ENCODE measurements at places on chromosomes 7 and 10.

DNA sequence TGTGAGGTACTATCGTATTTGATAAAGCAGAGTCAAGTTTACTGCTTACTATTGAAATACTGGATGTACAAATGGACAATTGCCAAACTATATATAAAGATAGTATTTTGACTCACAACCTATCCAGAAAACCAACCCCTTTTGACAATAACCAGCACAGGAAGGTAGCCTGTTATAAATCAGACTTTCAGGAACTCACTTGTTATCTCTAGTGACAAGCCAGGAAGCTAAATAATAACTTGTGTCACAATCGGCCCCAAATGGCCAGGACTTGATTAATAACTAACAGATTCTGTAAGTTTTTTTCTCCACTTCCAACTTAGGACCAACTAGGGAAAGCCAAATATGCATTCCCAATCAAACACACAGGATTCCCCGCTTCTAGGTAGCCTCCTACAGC, 38.8 kb upstream of the SLC35G1 start:
- no peak for DNase-seq

DNA sequence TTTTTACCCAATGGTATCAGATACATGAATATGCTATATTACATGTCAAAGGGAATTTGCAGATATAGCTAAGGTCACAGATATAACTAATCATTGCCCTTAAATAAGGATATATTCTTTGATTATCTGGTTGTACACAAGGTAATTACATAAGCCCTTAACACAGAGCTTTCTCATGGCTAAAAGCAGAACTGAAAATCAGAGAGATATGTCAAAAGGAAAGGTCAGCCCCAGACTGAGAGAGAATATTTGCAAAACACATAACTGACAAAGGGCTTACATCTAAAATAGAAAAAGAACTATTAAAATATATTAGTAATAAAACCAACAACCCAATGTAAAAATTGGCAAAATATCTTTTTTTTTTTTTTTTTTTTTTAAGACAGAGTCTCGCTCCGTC, 1029.5 kb upstream of the LRRN3 start:
- DNase-seq, result no peak

DNA sequence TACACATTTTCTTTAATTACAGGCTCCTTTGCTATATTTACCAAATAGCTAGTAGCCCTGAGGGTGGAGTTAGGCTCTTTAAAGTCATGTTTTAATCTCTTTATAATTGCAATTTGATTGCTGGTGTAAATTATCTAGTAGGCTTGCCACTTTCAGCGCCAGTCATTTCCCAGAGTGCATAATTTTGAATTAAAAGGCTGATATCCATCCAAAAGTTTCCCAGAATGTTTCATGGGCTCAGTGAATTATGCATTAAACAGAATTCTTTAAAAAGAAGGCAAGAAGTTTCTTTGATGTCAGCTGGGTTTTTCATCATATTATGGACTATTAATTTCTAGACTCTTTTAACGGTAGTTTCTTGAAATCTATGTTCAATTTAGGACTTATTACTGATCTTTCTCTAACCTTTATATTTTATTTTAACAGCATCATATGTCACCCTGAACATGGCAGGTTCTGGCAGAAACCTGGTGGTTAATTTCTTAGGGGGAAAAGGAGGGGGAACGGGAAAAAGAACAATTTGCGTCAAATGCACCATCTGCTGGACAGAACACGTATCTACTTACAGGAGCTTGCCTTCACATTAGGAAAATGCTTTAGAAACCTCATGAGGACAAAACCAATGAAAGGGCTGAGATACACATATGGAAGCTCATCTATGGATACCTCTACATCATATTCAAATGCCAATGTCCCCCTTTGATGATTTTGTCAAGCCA, 171.1 kb downstream of the GRM3 start:
- DNase-seq, result no peak

DNA sequence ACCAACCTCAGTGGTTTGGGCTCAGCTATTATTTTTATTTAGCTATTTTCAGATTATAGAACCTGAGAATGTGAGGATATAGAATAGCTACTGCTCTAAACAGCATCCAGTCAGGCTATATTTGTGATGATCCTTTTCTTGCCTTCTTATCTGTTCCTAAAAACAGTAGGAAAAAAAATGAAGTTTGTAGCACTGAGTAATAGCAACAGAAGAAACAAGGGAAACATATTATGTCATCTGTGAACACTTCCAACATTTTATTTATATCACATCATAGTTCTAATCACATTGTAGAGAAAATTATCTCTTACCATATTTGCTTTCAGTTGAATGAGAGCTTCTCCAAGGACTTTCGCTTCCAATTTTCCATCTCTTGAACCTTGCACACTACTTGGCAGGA, 229.6 kb upstream of the PTPRZ1 start:
- DNase-seq, result no peak

GRCh38 chr7:5557920-5558401, 134.3 kb upstream of the TNRC18 start:
- no peak for DNase-seq

GRCh38 chr10:16195178-16195769, 241.5 kb upstream of the PTER start:
- DNase-seq, result no peak

GRCh38 chr7:107009846-107010203, 34.7 kb upstream of the PRKAR2B start:
- DNase-seq, result no peak

- DNase-seq, result no peak
Observed at GRCh38 chr7:98051118-98051744, 55.4 kb upstream of the LMTK2 start.

DNA sequence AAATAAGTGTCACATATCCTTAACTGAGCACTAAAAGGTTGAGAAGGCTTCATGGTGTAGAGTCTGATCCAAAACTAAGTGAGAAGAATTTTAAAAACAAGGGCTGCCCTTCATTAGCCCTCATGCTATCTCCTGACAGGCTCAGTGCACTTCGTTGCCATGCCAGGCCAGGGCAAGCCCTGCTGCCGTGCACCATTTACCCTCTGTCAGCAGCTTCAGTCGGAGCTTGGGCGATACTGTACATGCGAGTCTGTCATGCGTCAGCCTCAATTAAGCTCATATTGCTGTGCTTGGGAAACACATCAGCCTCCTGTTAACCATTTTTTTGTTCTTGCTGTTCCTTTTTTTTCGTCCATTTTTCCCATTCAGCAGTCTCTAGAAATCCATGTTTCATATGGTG, 166.6 kb downstream of the VTI1A start:
- no peak for DNase-seq

DNA sequence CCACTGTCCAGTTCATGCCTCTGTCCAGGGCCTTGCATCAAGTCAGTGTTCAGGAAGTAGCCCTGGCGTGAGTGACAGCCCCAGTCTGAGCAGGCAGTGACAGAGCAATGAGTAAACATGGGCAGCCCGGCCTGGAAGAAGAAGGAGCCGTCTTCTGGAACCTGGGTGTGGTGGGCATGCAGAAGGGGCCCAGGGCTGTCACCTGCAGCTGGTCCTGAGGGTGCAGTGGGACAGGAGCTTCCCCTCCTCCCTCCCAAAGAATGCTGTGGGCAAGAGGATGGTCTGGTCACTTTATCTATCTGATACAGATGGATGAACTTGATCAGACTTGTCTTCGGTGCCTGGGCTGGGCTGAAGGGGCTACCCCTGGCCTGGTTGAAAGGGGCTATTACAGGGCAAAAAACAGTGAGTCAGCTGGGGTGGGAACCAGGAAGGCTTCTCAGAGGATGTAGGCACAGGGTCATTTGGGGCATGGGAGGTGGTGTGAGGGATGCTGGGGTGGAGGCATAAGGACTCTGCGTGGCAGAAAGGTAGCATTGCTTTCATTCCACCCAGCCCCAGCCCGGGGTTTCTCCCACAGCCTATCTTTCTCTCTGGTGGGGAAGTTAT, 42.7 kb upstream of the PPIF start:
- DNase-seq, result no peak

- DNase-seq, result no peak
Observed at GRCh38 chr7:120168066-120168465, 104.9 kb upstream of the KCND2 start.

GRCh38 chr7:137870684-137871083, 23.9 kb upstream of the DGKI start:
- no peak for DNase-seq

DNA sequence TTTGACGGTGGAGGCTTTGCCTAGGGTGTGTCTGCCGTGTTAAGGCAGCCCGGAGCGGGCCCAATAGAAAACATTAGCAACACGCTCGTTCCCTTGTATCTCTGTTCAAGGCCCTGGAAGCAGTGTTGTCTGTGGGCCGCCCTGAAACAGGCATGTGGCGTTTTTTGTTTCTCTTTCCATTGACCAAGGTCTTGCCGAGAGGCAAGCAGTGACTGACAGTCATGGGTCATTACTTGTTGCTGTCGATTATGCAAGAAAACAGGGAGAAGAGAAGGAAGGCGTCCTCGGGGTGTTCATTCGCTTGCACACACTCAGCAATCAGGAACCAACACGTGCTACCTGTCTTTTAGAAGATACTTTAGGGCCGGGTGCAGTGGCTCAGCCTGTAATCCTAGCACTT, 92.5 kb downstream of the EZH2 start:
- no peak for DNase-seq

- no peak for DNase-seq
Observed at GRCh38 chr10:34479520-34480179, 335.4 kb downstream of the PARD3 start.

DNA sequence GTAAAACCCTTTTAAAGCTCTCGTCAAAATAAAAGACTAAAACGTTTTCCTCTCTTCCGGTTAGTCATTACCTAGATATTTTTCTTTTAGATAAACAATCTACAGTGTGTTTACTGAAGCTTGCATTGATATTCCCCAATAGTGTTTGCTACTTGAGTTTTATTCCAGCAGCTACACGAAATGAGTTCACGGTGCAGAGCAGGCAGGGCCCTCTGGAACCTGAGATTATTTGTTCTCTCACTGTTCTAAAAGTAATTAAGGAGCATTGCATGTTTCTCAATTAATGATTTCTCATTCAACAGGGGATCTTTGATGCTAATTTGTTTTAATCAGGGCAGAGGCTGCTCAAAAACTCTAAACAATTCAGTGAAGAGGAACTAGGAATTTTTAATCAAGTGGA, 319.7 kb downstream of the GFRA1 start:
- no peak for DNase-seq

DNA sequence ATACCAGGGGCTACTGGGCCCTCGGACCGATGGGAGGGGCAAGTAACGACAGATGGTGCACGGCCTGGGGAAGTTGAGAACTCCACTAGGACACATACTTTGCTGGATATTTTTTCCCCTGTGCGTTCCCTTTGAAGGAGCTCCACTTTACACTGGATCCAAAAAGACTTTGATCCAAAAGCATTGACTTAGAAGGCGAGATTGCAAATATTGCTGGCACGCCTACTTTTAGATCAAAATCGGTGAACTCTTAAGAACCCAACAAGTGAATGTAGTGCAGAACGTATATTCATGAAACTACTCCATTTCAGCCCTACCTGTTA, 436 bp upstream of the SLC25A13 start:
- no peak for DNase-seq

GRCh38 chr7:105719395-105719794, 138.1 kb upstream of the EFCAB10 start:
- DNase-seq, result no peak

DNA sequence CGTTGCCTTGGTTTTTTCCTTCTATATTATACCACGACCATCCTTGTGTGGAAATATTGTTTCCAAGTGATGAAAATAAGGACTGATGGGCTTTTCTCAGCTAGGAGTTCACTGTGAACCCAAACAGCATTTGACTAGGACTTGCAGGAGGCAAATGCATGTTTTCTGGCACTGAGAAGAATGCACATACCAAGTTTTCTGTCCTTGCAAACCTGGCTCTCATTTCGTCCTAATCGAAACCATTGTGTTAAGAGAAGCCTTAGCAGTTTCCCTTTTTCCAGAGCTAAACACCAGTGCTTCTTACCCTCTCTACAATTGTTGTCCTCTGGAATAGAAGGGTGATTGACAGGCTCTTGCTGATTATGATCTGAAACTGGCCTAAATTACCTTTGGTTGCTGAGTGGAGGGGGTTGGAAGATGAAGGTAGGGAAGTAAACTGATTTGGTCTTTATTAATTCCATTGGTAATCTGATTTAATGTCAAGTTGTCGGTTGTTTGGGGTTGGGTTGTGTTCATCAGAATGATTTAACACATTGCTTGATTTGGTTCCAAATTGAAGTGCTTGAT, 33.1 kb upstream of the ELMO1 start:
- DNase-seq, result no peak

GRCh38 chr10:90197766-90198165, 496.4 kb downstream of the KIF20B start:
- DNase-seq, result no peak

GRCh38 chr7:65251851-65252620, 121.6 kb upstream of the ZNF92 start:
- no peak for DNase-seq

Data from cortex of kidney (tissue), 1 donor.